ENCODE measurements at places on chromosomes 5 and 9.
A peak's percentile ranks its signal among the peaks of the same experiment; 100 is the strongest.

- no peak for DNase-seq
Observed at GRCh38 chr5:126137891-126138280, 285.3 kb upstream of the GRAMD2B start.

- no peak for DNase-seq
Observed at GRCh38 chr5:2797981-2798380, 46.5 kb upstream of the IRX2 start.

DNA sequence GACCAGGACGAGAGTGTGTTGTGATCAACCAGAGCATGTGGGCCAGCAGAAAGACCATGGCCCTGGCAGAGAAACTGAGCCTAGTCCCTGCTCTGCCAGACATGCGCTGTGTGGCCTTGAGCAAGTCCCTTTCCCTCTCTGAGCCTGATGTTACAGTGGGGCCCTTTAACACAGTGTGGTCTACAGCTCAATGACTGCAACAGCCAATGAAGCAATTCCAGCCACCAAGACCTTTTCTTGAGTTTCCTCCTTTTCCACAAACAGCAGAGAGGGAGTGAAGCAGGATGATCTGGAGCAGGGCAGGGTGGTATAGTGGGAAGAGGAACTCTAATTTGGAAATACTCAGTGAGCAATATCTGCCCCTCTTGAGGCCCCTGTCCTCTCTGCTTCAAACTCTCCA, 25.8 kb upstream of the ARSI start:
- DNase-seq = no peak

DNA sequence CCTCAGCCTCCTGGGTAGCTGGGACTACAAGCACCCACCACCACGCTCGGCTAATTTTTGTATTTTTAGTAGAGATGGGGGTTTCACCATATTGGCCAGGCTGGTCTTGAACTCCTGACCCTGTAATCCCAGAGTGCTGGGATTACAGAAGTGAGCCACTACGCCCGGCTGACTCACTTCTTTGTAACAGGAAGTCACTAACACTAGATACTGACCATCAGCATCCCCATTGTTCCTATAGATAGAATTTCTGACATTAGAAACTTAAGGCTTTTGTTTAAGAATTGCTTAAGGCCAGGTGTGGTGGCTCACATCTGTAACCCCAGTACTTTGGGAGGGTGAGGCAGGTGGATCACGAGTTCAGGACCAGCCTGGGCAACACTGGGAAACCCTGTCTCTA, 42.2 kb downstream of the LEAP2 start:
- no peak for DNase-seq

DNA sequence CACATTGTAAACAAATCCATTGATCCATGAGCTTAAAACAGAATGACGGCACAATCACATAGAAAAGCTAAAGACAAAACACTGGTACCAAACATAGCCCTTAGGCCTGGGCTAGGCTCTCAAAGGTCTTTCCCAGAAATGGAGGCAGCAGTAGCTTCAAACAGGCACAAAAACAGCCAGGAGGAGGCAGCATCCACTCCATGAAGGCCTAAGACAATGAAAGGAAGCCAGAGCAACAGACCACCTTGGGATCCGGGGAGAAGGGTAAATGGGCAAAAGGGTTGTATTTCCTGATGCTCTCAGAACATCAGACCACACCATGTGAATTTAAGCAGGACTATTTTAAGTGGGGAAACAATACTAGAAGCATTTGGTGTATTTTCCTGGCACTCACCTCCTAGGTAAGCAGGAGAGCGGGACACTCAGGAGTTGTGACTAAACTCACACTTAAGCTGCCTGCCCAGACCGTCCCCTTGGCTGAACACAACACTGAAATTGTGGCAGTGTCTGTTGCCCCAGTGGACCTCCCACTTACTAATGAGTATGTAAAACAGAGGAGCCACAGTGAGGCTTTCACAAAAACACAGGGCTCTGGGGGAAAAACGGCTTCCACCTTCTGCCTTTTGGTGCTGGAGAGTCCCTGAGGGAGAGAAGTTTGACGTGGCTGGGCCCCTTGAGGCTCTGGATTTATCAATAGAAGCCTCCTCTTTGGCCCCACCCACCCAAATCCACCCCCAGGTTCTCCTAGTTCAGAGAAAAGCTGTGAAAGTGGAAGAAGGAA, 11.9 kb downstream of the GNPDA1 start:
- no peak for DNase-seq

DNA sequence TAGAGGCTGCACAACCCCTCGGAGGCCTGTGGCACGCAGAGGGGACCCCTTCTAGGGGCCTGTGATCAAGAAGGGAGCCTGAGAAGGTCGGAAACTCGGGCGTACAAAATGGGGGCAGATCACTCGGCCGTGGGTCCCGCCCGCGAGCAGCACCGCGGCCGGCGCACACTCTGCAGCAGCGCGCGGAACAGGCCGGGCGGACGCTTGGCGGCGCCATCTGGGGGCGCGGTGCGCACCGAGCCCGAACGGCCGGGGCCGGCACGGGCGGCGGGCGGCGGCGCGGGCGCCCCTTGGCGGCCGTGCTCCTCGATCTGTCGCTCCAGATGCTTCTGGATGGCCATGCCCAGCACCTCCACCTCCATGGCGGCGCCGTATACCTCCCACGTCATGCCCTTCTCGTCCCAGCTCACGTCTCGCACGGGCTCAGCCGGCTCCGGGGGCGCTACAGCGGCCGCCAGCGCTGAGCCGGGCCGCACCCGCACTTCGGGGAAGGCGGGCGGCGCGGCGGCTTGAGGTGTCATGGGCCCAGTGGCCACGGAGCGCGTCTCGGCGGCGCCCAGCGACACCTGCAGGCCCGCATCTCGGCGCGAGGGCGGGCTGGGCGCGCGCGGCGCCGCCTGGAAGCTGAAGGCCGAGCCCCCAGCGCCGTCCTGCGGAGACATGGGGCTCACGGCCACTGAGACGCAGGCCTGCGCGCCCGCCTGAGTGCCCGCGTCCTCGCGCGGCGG, 13.1 kb downstream of the GPRIN1 start:
- peak; percentile 37 for DNase-seq

DNA sequence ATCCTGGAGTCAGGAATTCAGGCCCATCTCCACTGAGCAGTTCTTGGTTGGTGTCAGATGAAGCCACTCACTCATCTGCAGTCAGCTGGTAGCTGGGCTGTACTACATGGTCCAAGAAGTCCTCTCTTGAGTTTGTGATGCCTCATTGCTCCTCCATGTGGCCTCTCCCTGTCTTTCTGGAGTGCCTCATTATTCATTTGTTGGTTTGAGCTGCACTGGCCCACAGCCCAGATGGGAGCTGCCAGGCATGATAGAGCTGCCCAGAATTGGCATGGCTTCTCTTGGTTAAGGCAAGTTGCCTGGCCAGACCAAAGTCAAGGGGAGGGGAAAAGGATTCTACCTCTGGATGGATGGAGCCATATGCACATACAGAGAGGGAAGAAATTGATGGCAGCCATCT, 8.0 kb downstream of the PTCD2 start:
- no peak for DNase-seq

GRCh38 chr9:5864446-5864845, 26.2 kb upstream of the MLANA start:
- DNase-seq = no peak

GRCh38 chr5:158874343-158874742, 225.4 kb downstream of the EBF1 start:
- no peak for DNase-seq

DNA sequence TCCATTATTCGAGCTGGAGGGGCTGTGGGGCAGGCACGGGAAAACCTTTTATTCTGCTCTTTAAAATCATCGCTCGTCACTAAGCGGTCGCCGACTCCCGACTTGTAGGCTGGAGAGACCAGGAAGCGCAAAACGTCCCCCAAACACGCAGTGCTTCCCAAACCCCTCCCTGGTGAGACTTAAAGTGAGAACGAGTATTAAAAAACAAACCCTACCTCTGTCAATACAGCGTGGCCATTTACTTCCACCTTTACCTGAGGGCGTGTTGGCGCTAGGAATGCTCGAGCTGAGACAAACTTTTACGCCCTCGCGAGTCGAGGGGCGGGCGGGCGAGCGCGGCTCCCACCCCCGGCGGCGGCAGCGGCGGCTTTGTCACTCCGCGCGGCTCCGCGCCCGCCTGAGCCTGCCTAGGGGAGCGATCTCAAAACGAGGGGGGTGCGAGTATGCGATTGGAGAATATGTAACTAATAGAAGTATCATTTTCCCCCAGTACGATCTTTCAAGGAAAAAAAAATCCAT, at the start of gene NR2F1-AS1:
NR2F1-AS1 (minus strand) TSS at position 293 of the 519 bp plus-strand sequence.
- DNase-seq = no peak

DNA sequence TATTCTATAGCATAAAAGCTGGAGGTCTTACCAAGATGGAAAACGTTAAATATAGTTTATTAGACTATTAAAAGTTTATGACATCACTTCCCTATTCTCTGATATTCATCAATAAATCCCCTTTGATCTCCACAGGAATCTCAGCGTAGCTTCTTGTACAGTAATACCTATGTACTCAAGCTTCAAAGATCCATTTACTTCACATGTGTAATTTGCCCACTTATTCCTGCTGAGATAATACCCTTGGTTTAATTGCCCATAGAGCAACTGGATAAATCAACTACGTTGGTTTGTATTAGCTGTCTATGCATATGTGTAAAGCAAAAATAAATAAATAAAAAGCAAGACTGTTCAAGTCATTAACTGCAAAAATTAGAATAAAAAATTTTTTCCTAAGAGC, 219.7 kb downstream of the EFNA5 start:
- no peak for DNase-seq

DNA sequence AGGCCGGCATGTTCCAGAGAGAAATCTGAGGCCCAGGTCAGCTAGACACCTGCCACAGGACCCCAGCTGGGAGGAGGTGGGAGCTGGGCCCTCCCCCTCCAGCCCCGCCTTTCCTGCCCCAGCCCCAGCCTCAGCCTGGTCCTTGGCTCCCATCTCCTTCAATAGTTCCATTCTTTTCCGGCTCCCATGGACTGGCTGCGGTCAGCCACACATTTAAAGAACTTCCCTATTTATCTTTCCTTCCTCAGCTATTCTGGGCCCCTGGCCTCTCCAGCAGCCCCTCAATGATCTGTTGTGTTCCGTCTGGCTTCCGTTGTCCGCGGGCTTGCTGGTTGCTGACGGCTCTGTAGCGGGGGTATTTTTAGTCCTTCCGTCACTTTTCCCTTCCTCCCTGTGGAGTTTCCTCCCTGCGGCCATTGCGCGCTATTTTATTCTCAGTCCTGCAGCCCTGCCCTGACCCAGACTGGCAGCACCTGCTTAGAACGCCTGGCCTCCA, 73.8 kb downstream of the AMBP start:
- DNase-seq = no peak

DNA sequence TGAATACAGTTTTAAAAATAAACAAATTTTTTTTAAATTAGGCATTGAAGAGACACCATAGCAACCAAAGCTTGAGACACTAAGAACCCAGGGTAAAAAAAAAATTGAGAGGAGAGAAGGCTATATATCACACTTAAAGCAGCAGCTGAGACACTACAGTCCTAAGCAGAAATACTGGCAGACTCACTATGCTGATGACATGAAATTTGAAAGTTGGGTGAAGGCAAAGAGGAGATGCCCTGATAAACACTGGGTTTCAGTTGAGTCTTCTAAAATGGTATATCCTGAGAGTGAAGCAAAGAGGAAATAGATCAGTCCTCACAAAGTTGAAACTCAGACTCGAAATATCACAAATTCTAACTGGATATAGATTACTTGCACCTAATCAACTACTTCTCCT, 419.9 kb upstream of the CDH9 start:
- no peak for DNase-seq

GRCh38 chr5:139668924-139669661, 20.9 kb downstream of the CXXC5 start:
- DNase-seq = no peak

- DNase-seq = no peak
Observed at GRCh38 chr5:181200816-181201215, 4.2 kb downstream of the TRIM7 start.

GRCh38 chr5:94928891-94929290, 310.4 kb downstream of the SLF1 start:
- no peak for DNase-seq

GRCh38 chr9:91207729-91208418, 153.8 kb downstream of the AUH start:
- no peak for DNase-seq

DNA sequence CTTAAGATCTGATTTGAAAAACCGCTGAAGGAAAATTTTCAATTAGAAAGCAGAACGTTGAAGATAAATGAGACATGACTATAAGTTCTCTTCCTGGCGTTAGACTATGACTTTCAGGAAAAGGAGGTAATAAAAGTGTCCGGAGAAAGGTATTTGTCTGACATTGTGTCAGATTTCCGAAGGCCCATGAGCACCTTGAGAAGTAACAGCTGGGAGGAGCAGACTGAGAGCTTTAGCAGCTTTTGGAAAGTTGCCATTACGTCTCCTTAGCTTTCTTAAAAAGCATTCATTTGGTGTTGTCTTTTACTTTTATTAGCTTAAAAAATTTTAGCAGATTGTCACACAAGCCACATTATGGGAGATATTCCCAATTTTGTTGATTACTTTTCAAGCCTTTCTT, 363.5 kb downstream of the NDUFS4 start:
- no peak for DNase-seq

DNA sequence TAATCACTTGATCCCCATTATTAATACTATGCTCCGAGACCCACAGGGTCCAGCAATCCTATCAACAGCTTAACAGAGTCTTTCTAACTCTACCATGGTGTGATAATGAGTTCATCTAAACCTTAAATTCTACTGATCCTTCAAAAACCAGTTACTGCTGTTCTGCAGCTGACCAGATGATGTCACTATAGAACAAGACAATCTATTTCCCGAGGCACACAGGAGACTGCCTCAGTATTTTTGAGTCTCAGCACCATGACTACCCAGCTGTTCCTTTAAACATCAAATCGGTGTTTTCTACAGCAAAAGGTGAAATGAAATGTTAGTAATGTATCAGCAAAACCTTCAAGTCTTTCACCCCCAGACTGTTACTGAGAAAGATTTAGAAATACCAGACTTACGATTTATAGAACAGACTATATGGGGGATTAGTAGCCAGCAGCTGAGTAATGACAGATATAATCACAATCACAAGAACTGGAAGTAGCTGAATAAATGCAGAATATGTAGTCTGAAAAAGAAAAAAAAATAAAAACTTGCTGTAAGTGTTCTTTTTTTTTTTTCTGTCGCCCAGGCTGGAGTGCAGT, 16.9 kb downstream of the DNAJC18 start:
- DNase-seq = no peak

DNA sequence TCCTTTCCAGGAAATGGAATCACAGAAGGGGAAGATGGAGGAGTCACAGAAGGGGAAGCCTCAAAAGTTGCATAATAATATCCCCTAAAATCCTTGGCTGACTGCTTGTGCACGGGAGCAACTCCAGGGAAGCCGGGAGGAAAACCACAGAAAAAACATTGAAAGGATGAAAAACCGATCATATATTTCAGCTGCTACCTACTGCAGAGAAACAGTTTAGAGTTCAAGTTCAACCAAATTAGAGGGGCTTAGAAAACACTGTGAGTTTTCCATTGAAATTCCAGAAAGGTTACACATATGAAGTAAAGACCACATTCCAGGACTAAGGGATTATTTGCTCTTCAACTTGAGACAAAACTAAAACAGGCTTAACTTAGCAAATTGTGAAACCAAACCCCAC, 37.6 kb upstream of the MTAP start:
- no peak for DNase-seq

GRCh38 chr9:19451240-19452087, 42.7 kb downstream of the ACER2 start:
- DNase-seq = no peak
